CD14-positive monocyte (primary cell): ENCODE measurements at places on chromosomes 12 and 14. TPM values are rescaled to one million over a fixed set of nuclear protein-coding genes. Genes with fewer than 3 reads are reported as not detected.

GRCh38 chr12:94560431-94561221 is 89.7 kb downstream of the TMCC3 start:
- H3K36me3 ChIP-seq = no peaks in the 10 kb centered on the region
- H3K27ac ChIP-seq = no peak overlapping the region
- DNase-seq = peak; percentile 16
- H3K27me3 ChIP-seq = peaks cover 2% of the 10 kb centered on the region

- H3K4me3 ChIP-seq = no peak overlapping the region
- DNase-seq = no peak
- no peaks in the 10 kb centered on the region for H3K27me3 ChIP-seq
- H3K4me1 ChIP-seq = peaks cover 10% of the 10 kb centered on the region
These were observed 25.4 kb upstream of the BCL7A start for GRCh38 chr12:121996050-121996944.

- H3K27me3 ChIP-seq = no peaks in the 10 kb centered on the region
- peaks cover 27% of the 10 kb centered on the region for H3K4me1 ChIP-seq
- H3K4me3 ChIP-seq = peak overlapping the region; percentile 16
- H3K27ac ChIP-seq = peak overlapping the region; percentile 47
- peak; percentile 89 for DNase-seq
These were observed 10.1 kb upstream of the RAB35 start for GRCh38 chr12:120126635-120127005.

- H3K27me3 ChIP-seq = no peaks in the 10 kb centered on the region
- no peak for DNase-seq
- H3K27ac ChIP-seq = no peak overlapping the region
- H3K36me3 ChIP-seq = no peaks in the 10 kb centered on the region
These were observed 861.1 kb downstream of the GALC start for GRCh38 chr14:87131879-87132278.

DNA sequence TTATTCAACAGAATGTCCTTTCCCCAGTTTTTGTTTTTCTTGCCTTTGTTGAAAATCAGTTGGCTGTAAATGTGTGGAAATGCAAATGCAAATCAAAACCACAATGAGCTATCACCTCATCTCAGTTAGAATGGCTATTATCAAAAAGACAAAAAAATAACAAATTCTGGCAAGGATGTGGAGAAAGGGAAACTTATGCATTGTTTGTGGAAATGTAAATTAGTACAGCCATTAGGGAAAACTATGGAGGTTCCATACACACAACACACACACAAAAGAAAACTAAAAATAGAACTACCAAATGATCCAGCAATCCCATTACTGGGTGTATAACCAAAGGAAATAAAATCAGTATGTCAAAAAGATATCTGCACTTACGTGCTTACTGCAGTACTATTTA is 518.8 kb upstream of the ATXN7L3B start:
- H3K27ac ChIP-seq = no peak overlapping the region
- no peaks in the 10 kb centered on the region for H3K27me3 ChIP-seq
- H3K4me3 ChIP-seq = no peak overlapping the region

GRCh38 chr14:106346534-106347290 is 820.3 kb downstream of the TMEM121 start:
- no peak for DNase-seq
- no peak overlapping the region for H3K27ac ChIP-seq
- H3K36me3 ChIP-seq = no peaks in the 10 kb centered on the region
- no peaks in the 10 kb centered on the region for H3K4me1 ChIP-seq

GRCh38 chr12:54716261-54716660 is 68.1 kb upstream of the DCD start:
- H3K4me1 ChIP-seq = peaks cover 28% of the 10 kb centered on the region
- peak; percentile 72 for DNase-seq
- H3K27me3 ChIP-seq = no peaks in the 10 kb centered on the region
- no peak overlapping the region for H3K27ac ChIP-seq
- H3K36me3 ChIP-seq = no peaks in the 10 kb centered on the region

GRCh38 chr12:102120886-102121285 is 903 bp downstream of the PARPBP start:
- H3K27ac ChIP-seq = no peak overlapping the region
- DNase-seq = no peak
- peaks cover 21% of the 10 kb centered on the region for H3K4me1 ChIP-seq
- H3K36me3 ChIP-seq = peaks cover 9% of the 10 kb centered on the region
- peak overlapping the region; percentile 84 for H3K4me3 ChIP-seq

DNA sequence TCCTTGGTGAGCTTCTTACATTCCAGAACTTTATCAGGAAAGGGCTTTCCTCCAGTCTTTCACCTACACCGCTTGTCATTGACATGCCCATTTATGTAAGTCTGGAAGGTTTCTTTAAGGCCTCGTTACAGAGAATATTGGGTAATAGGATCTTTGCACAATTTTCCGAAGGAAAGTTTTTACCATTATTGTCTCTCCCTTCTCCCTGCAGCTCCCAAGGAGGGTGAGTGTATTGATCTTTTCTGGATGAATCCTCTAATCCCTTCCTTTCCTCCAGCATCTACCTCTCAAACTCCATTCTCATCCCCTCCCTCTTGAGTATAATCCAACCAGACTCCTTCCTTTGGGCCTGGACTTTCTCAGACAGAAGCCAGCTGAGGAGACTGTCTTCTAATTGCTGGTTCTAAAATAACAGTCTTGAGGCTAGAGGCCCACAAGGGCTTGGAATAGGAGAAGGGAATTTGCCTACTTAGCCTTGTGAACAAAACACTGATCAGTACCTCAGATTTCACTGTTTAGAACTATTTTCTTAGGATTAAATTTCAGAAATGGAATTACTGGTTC is 21.8 kb downstream of the WNK1 start:
- H3K4me3 ChIP-seq = no peak overlapping the region
- no peaks in the 10 kb centered on the region for H3K27me3 ChIP-seq
- peaks cover 53% of the 10 kb centered on the region for H3K4me1 ChIP-seq
- DNase-seq = no peak

DNA sequence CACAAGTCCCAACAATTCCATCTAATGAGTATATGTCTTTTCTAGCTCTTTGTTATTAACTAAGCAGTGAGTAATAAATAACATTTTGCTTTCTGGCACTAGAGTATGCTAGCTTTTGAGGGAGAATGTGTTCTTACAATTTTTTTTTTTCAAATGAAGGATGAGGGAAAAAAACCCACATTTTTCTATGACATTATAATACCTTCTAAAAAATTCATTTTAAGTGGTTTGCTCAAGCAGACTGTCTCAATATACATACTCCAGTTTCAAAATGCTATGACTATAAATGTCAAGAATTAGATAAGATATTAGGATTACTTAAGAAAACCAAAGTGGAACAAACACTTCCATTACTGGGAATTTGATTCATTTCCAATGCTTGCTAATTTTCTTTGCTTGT is 394.6 kb downstream of the C12orf75 start:
- no peaks in the 10 kb centered on the region for H3K4me1 ChIP-seq
- DNase-seq = no peak
- H3K4me3 ChIP-seq = no peak overlapping the region
- H3K27me3 ChIP-seq = peaks cover 2% of the 10 kb centered on the region
- no peak overlapping the region for H3K27ac ChIP-seq
- no peaks in the 10 kb centered on the region for H3K36me3 ChIP-seq

DNA sequence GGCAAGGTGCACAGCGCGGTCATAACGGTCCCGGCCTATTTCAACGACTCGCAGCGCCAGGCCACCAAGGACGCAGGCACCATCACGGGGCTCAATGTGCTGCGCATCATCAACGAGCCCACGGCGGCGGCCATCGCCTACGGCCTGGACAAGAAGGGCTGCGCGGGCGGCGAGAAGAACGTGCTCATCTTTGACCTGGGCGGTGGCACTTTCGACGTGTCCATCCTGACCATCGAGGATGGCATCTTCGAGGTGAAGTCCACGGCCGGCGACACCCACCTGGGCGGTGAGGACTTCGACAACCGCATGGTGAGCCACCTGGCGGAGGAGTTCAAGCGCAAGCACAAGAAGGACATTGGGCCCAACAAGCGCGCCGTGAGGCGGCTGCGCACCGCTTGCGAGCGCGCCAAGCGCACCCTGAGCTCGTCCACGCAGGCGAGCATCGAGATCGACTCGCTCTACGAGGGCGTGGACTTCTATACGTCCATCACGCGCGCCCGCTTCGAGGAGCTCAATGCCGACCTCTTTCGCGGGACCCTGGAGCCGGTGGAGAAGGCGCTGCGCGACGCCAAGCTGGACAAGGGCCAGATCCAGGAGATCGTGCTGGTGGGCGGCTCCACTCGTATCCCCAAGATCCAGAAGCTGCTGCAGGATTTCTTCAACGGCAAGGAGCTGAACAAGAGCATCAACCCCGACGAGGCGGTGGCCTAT is 875 bp downstream of the HSPA2 start:
- peaks cover 33% of the 10 kb centered on the region for H3K4me1 ChIP-seq
- no peak overlapping the region for H3K27ac ChIP-seq
- H3K27me3 ChIP-seq = peaks cover 55% of the 10 kb centered on the region
- H3K36me3 ChIP-seq = no peaks in the 10 kb centered on the region

DNA sequence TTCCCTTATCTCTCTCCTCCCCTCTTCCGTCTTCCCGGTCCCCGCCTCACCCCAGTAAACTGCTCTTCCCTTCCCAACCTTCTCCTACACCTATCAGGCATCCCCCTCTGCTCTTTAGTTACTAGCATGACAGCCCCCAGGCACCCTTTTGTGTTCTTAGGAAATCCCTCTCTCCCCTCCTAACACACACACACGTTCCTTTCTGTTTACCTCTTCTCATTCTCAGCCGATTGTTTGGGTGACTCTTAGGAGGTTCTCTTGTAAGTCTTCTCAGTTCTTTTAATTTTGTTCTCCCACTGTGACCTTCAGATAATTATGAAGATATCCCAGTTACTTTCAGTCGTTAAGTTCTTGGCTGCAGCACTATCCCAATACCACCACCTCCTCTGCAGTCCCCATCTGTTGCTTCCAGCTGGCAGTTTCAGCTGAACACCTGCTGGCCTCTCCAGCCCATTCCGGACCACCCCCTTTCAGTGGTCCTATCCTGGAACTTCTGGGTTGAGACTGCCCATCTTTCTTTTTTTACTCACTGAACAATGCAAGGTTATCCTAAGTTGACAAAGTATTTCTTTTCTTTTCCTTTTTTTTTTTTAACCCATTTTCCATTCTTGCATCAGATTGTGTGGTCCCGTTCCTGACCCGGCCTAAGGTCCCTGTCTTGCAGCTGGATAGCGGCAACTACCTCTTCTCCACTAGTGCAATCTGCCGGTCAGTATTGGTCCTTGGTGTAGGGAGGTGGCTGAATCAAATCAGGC is 711 bp downstream of the MARS1 start:
- peak overlapping the region; percentile 91 for H3K4me3 ChIP-seq
- peak overlapping the region; percentile 92 for H3K27ac ChIP-seq
- H3K36me3 ChIP-seq = peaks cover 35% of the 10 kb centered on the region
- peaks cover 21% of the 10 kb centered on the region for H3K4me1 ChIP-seq
- H3K27me3 ChIP-seq = no peaks in the 10 kb centered on the region

- H3K36me3 ChIP-seq = no peaks in the 10 kb centered on the region
- H3K4me3 ChIP-seq = no peak overlapping the region
- no peaks in the 10 kb centered on the region for H3K27me3 ChIP-seq
- no peak overlapping the region for H3K27ac ChIP-seq
- DNase-seq = no peak
These were observed 279.8 kb downstream of the AKAP6 start for GRCh38 chr14:32608857-32609256.

GRCh38 chr12:91609283-91609682 is 426.7 kb upstream of the DCN start:
- H3K4me3 ChIP-seq = no peak overlapping the region
- no peak overlapping the region for H3K27ac ChIP-seq
- no peaks in the 10 kb centered on the region for H3K36me3 ChIP-seq
- DNase-seq = no peak

DNA sequence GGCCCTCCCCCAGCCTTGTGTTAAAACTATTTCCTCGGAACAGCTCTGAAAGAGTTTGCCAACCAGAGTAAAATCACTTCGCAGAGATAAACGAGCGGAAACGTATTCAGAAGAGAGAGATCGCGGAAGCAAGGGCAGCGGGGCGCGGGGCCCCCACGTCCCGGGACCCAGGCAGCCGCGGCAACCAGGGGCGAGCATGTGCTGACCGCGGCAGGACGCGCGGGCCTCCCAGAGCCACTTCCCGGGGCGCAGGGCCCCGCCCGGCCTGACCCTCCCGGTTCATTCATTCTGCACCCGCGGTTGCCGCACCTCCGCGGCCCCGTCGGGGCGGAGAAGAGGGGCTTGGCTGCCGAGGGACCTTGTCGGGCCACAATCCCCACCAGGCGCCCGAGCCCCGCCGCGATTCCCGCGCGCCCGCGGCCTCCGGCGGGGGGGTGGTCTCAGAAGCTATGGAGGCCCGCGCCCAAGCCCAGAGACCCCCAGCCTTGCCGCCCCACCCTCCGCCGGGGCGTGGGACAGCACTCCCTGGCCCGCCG is 598 bp downstream of the UBE2N start:
- DNase-seq = peak; percentile 16
- H3K27ac ChIP-seq = peak overlapping the region; percentile 68
- no peaks in the 10 kb centered on the region for H3K27me3 ChIP-seq
- no peaks in the 10 kb centered on the region for H3K36me3 ChIP-seq
- H3K4me1 ChIP-seq = peaks cover 46% of the 10 kb centered on the region

GRCh38 chr14:50303744-50304471 is 8.1 kb downstream of the L2HGDH start:
- peak; percentile 69 for DNase-seq
- peaks cover 11% of the 10 kb centered on the region for H3K4me1 ChIP-seq
- no peak overlapping the region for H3K4me3 ChIP-seq
- peak overlapping the region; percentile 21 for H3K27ac ChIP-seq
- no peaks in the 10 kb centered on the region for H3K36me3 ChIP-seq

DNA sequence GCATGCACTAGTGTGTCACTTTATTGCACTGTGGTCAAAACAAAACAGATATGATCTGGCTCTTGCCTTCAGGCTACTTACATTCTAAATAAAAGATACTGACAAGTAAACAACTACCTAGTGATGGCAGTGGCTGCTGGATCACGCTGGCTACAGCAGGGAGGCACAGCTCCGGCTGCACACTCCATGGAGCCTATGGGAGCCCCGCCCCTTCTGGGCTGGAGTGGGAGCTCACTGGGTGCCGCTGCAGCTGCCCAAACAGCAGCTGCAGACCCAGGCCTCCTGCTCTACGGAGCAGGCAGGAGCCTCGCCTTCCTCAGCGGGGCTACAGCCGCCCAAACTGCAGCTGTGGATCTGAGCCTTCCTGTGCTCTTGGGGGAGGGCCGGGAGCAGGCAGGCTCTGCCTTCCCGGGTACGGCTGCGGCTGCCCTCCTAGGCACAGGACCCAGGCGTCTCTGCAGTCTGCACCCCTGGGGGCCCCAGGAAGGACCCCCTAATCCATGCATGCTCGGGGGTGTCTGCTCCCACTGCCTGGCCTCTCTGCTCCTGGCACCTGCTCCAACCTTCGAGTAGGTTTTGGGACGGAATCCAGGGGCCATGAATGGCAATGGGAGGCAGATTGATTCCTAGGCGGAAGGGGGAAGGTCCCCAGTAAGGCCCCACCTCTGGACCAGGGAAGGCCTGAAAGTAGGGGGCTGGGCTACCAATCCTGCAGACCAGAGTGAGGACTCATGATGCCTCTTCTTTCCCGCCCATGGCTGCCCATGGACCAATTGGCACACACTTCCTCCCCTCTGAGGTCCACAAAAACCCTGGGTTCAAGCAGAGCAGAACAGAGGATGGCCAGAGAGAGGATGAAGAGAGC is 253.1 kb downstream of the ANO6 start:
- DNase-seq = no peak
- H3K4me1 ChIP-seq = no peaks in the 10 kb centered on the region
- no peaks in the 10 kb centered on the region for H3K36me3 ChIP-seq
- H3K4me3 ChIP-seq = no peak overlapping the region

The KRT77 gene
- polyA plus RNA-seq = not detected in 2 replicates

The IFNG-AS1 gene
- polyA plus RNA-seq = not detected in 2 replicates

The GPR84 gene
- polyA plus RNA-seq = 5.6 TPM

The TAS2R8 gene
- not detected for polyA plus RNA-seq

The KIF5A gene
- polyA plus RNA-seq = not detected

The MDM1 gene
- polyA plus RNA-seq = 6.7 TPM

The PTPRB gene
- polyA plus RNA-seq = not detected

The BTG1 gene
- polyA plus RNA-seq = 189 TPM

The CLEC9A gene
- 0.07 TPM in 1 of 2 replicates, not detected in the other for polyA plus RNA-seq
